ENCODE measurements at places on chromosomes 3 and 15. TPM values are rescaled to one million over a fixed set of nuclear protein-coding genes. Genes with fewer than 3 reads are reported as not detected.

- no peak for DNase-seq
Observed at GRCh38 chr15:94370206-94370935, 139.0 kb downstream of the MCTP2 start.

The CCR9 gene
- total RNA-seq, result not detected

The NR1I2 gene
- 0.17 TPM for total RNA-seq

DNA sequence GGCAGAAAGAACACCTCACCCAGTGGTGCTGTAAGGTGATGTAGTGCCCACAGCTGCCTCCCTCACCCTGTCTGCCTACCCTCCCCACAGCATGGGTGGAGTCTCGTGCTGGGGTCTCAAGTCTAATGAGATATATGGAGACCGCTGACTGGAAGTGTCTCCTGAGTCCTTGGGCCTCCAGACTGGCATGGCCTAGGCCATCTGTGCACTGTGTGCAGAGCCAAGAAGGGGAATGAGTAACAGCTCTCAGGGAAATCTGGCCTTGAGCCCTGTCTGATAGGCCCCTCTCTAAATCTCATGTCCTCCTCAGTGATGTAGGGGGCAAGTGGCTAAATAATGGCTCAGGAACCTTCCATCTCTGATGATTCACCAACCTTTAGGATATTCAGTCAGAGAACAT, 277.4 kb downstream of the PLCL2 start:
- no peak for DNase-seq
